ENCODE measurements at places on chromosomes 12 and 14. TPM values are rescaled to one million over a fixed set of nuclear protein-coding genes. Genes with fewer than 3 reads are reported as not detected.
A peak's percentile ranks its signal among the peaks of the same experiment; 100 is the strongest.

- DNase-seq, result no peak
Observed at GRCh38 chr12:130119241-130119861, 42.9 kb upstream of the FZD10 start.

GRCh38 chr12:23670684-23671083, 278.8 kb downstream of the SOX5 start:
- no peak for DNase-seq

DNA sequence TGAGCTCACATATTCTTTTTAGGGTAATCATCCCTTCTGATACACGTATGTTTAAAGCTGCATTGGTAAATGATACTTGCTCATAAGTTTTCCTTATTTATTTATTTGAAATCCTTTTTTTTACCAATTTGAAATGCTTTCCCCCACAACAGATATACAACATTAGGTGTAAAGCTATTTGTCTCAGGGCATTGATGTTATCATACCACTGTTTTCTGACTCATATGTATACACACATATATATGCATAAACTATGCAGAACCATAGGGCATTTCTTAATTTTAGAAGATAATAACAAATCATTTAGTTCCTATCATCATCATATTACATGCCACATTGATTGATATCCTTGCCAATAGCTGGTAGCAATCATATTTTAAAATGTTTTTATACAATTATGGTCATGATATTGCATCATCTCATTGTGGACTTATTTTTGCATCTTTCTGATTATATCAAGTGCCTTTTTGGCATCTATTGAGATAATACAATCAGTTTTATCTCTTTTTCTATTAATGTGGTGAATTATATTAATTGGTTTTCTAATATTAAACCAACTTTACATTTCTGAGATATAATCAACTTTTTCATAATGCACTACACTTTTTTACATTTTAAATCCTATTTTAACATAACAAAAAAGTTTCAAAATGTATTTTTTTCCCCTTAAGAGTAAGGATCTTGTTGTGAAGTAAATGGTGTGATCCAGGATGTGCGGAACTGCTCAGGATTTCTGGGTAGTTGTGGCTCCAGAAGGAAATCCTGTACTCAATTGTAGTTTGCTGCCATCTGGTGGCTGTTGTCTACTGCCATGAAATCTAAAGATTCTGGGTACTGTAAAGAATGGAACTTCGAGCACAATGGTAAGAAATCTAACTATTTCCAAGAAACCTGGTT, 16.7 kb downstream of the OR9K2 start:
- peak; percentile 49 for DNase-seq

DNA sequence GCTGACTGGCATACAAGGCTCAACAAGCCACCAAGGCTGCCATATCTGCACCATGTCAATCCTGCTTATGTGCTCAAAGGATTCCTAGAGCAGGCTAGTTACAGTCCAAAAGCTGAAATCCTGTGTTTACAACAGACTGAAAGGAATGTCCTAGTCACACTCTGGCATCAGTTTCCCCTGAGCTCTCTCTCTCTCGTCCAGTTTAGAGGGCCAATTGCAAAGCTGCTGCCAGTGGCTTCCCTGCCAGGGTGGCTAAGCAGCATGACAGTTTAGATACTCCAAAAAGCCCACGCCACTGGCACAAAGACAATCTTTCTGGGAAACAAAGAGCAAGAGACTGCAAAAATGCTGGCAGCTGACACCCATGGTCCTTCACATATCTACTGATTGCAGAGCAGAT, 392.1 kb downstream of the RPS29 start:
- DNase-seq, result no peak

GRCh38 chr12:56286044-56286830, 13.9 kb downstream of the CS start:
- DNase-seq, result no peak

GRCh38 chr12:14367040-14367661, 1.7 kb downstream of the ATF7IP start:
- DNase-seq, result peak; percentile 65

DNA sequence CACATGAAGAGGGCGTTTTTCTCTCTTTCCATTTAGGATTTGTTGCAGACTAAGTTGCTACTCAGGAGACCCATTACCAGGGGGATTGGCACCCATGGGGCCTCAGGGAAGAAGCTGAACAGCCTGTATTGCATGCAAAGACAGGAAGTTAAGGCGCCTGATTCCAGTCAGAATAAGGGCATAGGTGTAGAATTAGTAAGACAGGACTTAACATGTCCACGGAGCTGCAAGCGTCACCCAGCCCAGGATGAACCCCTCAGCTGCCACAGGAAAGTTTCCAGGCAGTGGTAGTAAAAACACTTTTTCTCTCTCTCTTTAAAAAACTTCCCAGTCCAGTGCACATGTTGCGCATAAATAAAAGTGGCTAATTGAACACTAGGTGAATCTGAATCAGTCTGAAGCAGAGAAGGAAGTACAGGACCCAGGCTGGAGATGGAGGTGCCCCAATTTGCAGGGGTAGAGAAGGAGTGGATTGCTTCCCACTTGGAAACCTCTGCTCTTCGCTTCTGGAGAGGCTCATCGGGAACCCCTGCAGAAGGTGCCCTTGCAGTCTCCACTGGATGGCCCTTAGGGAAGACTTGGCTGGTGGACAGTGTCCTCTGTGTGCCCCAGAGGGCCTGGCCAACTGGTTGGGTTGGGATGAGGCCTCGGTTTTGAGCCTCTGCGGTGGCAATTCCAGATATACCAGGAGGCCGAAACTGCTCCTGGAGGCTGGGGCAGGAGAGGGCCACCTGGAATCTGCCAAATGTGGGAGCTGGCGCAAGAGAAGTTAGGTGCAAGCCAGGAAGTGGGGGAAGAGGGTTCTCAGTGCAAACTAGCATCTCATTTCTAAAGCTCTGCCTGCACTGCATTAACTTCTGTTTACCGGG, 10.7 kb upstream of the TBX3 start:
- no peak for DNase-seq

GRCh38 chr14:55303691-55304145, 32.5 kb downstream of the FBXO34 start:
- DNase-seq, result no peak

DNA sequence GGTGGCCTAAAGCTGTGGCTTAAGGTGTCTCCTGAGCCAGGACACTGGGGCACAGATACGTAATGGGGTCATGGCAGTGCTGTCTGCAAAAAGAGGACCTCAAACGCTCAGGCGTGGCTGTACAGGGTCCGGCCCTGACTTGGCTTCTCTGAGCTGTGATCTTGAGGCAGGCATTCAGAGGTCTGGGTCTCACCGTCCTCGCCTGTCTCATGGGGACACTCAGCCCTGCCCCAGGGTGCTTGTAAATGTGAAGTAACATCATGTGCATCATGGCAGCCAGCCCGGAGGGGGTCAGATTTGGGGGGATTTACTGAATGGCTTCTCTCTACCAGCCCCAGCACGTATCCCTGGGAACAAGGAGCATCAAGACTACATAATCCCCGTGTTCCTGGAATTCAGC, 28.8 kb downstream of the DIO3 start:
- no peak for DNase-seq

DNA sequence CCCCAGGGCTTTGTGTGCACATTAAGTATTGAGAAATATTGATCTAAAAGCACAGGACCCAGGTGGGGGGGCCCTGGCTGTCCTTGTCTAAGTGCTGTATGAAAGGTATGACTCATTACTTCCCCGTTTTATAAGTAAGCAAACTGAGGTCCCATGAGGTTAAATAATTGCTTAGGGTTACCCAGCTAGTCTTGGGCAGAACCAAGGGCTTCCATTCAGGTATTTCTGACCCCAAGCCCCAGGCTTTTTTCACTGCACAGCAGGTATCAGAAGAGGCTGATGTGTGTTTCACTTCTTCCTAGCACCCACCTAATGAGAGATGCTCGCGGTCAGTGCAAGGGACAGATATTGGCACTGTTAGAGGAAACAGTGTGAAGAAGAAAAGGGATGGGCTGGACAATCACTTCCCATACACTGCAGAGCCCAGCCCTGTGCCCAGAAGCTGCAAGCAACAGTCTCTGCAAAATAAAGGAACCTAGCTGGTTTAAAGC, 4.7 kb upstream of the TC2N start:
- DNase-seq, result no peak

GRCh38 chr14:87018294-87018693, 974.7 kb downstream of the GALC start:
- no peak for DNase-seq

DNA sequence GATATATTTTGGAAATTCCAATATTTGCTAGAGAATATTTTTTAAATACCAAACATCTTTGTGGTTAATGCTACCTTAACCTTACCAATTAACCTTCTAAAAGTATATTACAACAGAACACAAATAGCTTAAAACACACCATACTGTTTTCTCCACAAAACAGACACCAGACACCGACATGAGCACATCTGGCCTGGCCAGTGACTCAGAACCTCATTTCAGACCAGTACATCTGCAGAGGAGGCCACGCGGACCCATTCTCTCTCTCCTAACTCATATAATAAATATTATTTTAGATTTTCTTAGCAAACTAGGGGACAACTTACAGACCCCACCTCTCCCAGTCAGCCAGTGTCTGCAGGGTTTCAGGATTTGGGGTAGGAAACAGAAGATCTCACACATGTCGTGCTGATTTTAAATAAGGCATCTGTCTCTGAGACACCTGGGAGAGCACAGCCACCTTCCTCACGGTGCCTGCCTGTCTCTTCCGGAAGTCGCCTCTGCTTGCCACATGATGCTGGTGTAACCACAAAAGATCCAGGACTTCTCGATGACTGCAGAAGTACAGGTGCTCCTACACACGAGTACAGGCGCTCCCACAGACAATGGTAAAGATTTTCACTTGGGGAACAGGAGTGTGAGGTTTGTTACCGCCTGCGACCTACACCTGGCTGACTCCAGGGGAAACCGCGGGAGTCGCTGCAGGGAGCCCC, 9.7 kb upstream of the ANKLE2 start:
- no peak for DNase-seq

DNA sequence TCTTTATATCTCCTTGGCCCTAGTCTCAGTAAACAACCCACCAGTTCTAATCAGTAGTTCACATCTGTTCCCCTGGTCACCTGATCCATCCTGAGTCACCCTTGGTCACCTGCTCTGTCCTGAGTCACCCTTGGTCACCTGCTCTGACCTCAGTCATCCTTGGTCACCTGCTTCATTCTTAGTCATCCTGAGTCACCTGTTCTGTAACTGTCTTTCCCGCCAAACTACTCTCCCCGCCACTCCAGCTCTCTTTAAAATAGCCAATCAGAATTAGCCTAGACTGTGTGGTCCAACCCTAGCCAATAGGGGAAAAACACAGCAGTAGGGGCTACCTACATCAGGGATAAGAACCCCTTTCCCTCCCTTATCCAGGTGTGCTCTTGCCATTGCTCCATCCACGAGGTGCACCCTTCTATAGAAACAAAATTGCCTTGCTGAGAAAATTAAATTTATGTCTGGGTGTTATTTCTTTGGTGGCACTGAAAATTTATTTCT, 245.4 kb upstream of the DIO3 start:
- DNase-seq, result no peak

GRCh38 chr14:21061347-21061668, 3.7 kb downstream of the RNASE8 start:
- no peak for DNase-seq

GRCh38 chr14:98951521-98952152, 320.4 kb downstream of the BCL11B start:
- no peak for DNase-seq

- no peak for DNase-seq
Observed at GRCh38 chr12:14691560-14691959, 4.8 kb downstream of the GUCY2C start.

GRCh38 chr12:124676714-124677462, 109.5 kb upstream of the NCOR2 start:
- no peak for DNase-seq

Gene BCAT1
- total RNA-seq, result 68.3 TPM

Gene NFE2
- total RNA-seq, result not detected

Gene TAS2R30
- total RNA-seq, result 1.1 TPM

Gene VDR
- not detected for total RNA-seq

Gene MANSC4
- not detected for total RNA-seq

Gene PRIMA1
- not detected for total RNA-seq

Gene ZNF891
- 0.22 TPM for total RNA-seq

Gene CCDC196
- not detected for total RNA-seq

Gene STAB2
- 5.7 TPM for total RNA-seq

Gene PLEKHD1
- not detected for total RNA-seq

Gene MVK
- 6.7 TPM for total RNA-seq
